ENCODE measurements at places on chromosomes 16 and 17.

DNA sequence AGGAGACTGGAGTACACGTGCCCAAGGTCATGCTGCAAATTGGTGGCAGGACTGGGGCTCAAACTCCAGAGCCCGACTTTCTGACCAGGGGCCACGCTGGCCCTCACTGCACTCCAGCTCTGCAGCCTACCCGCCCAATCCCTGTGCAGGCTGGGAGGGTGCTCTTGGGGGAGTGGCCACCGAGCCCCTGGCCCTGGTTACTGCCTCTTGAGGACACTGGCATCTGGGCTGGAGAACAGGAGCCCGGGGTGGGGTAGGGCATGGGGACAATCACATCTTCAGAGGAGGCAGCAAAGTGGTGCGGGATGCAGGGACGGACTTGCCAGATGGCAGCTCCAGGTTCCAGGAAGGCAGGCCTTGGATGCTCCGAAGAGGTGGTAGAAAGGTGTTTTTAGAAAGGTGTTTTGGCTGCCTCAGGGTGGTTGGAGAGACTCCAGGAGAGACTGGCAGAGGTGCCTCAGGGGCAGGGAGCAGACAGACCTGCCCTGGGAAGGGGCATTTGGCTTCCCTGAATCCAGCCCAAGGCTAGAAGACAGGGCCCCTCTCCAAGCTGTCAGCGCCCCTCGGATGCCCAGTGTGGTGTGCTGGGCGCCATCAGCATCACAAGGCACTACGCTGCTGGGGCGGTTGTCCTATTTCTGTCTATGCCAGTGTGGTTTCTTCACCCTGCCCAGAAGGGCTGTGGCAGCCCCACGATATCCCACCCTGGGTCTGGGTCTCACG, 220.6 kb downstream of the NTN1 start:
- DNase-seq = no peak

- no peak for DNase-seq
Observed at GRCh38 chr17:31386542-31387075, 4.9 kb upstream of the RAB11FIP4 start.

- no peak for DNase-seq
Observed at GRCh38 chr16:69934751-69935150, 16.4 kb upstream of the CLEC18A start.

DNA sequence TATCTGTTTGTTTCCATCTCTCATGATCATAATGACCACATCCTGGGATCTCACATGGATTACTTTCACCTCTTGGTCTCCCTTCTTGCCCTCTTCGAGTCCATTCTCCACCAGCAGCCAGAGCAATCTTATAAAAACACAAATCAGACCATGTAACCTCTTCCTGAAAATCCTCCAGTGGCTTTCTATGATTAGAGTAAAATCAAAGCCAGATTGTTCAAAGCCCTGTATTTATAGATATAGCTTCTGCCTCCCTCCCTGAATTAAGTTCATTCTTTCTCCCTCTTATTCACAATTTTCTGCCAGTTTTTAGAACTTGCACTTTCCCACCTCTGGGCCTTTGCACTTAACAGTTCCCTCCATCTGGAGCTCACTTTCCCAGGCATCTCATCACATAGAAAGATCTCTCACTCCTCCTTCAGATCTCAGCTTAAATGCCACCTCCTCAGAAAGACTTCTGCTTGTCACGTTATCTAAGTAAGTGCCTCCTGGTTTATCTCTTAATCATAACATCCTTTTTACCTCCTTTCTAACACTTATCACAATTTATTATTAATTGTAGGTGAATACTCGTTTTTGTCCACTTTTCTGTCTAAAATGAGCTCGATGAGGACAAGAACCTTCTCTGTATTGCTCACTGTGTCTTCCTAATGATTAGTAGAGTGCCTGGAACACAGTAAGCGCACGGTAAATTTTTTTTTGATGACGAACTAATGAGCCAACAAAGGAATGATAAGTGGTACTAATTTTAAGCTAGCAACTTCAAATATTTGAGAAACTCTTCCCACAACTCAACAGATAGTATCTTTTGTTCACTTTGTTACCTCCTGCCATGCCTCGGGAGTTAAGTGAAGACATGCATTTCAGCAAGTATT, 80.5 kb downstream of the CYB561 start:
- DNase-seq = no peak

DNA sequence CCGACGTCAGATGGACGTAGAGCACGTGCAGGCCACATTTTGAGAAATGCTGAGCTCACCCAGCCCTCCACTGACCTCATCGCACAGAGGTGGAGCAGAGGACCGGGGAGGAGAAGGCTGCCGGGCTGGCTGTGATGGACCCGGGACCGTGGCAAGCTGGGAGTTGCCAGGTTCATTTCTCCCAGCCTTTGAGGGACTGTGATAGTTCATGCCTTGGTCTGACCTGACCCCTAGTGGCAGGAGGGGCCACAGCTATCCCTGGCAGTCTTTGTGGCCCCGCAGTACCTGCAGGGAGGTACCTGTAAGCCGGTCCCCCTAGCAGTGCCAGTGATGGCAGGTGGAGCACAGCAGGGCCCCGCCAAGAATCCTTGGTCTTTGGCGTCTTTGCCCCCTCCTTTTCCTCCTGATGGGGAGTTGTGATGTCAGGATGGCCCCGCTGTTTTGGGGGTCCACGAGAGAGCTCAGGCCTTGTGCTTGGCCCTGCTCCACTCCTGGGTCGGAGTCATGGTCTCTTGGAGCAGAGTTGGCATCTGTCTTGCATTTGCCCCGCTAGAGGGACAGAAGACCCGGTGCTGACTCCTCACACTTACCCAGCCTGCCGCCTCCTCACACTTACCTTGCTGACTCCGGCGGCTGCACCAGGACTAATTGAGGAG, 50.4 kb downstream of the OR1D5 start:
- peak; percentile 83 for DNase-seq

- DNase-seq = no peak
Observed at GRCh38 chr16:49599281-49599680, 225.7 kb downstream of the C16orf78 start.

- DNase-seq = no peak
Observed at GRCh38 chr17:39555368-39555767, 52.4 kb downstream of the NEUROD2 start.

DNA sequence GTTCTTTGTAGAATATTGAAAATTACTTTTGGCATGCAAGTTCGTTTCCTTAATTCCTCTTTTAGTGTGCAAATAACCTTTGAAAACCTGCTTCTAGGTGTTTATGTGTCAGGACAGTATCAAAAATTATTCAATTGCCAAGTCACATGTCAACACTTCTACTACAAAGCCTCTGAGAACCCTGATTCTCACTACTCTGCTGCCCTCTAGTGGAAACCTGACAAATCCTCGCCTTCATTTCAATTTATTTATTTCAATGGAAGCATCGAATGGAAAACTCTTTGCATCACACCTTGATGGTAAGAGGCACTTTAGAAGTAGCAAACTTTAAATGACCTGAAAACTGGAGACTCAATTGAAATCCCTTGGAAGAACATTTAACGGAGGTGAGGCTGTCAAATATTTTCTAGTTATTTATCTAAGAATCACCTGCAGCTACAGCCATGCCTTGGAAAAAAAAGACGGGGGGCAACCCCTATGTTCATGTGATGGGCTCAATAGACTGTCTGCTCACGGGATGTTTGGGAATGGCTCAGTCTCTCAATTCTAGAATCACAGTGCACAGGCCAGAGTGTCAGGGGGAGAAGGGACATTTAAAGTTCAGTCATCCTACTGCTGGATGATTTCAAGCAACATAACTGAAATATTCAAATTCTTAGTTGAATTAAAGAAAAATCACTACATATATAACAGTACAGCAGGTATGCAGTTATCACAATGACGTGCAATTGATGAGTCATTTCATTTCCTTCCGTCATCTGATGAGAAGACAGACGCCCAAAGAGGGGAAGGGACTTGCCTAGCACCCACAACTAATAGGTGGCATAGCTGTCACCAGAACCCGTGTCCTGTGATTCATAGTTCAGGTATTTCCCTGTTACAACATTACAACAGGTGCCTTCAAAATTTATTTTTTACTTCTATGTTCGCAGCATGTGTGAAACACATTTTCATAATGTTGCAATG, 563.9 kb downstream of the TOX3 start:
- peak; percentile 19 for DNase-seq

DNA sequence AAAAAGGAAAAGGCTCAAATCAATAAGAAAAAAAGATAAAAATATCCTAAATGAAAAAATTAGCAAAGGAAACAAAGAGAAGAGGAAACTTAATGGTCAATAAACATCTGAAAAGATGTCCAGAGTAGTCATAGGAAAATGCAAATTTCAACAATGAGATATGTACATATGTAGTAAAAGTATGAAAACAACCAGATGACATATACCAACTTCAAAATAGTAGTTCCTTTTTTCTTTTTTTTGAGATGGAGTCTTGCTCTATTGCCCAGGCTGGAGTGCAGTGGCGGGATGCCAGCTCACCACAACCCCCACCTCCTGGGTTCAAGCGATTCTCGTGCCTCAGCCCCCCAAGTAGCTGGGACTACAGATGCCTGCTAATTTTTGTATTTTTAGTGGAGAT, 21.7 kb upstream of the NFAT5 start:
- no peak for DNase-seq

- no peak for DNase-seq
Observed at GRCh38 chr16:30066761-30067583, 1.4 kb downstream of the ALDOA start.

GRCh38 chr17:15119968-15120367, 145.2 kb downstream of the PMP22 start:
- DNase-seq = no peak

GRCh38 chr16:8798174-8798527, 512 bp downstream of the PMM2 start:
- DNase-seq = no peak

GRCh38 chr17:43849116-43849515, 2.1 kb downstream of the CD300LG start:
- DNase-seq = no peak

GRCh38 chr17:82103553-82104451, 5.8 kb upstream of the FASN start:
- peak; percentile 98 for DNase-seq

DNA sequence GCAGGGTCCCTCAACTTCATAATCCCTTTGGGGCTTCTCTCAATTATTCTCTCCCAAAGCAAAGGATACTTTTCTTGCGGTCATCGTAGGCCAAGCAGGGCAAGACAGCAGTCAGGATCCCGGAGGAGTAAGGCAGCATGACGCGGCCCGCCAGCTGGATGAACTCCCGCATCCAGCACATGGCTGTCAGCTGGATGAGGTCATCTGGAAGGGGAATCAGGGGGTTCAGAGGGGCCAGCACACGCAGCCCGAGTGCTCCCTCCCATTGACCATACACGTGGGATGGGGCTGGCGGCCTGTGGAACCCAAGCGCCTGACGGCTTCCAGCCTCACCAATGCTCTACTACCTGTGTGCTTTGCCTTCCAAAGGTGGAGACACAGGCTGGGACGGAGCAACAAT, 19.2 kb downstream of the VAC14 start:
- no peak for DNase-seq

DNA sequence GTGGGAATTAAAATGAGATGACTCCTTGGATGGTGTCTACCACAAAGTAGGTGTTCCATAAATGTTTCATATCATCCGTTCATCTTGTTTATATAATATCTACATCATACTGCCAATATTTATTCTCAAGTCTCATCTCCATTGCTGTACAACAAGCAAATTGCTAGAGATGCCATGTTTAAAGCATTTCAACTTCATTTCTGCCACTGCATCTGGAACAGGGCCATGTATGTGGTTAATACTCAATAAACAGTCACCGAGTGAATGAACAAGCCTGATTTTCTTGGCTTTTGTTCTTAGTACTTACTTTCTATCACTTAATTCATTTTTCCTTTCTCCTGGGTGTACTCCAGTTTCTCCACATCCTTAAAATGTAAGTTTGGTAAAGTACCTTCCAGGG, 107.6 kb downstream of the KCNJ2 start:
- no peak for DNase-seq

GRCh38 chr17:73420897-73421296, 109.1 kb upstream of the CDC42EP4 start:
- peak; percentile 85 for DNase-seq

DNA sequence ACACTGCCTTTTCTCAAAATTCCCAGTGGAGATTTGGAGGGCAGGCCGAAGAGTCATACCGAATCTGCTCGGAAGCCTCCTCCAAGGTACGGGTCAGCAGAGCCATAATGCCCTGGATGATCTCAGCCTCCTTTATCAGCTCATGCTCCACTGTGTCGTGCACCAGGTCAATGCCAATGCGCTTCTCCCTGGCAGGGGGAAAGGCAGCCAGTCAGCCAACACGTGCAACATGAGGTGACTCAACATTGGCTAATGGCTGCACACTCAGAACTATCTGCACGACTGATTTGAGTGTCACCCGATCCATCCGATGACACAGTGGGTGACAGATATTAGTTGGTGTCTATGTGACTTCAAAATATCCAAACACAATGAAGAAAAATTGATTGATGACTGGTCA, 15.8 kb downstream of the TEKT1 start:
- DNase-seq = no peak

GRCh38 chr16:69108905-69109252, 3.4 kb downstream of the HAS3 start:
- DNase-seq = no peak

GRCh38 chr16:77816293-77816692, 27.9 kb downstream of the VAT1L start:
- no peak for DNase-seq

- no peak for DNase-seq
Observed at GRCh38 chr16:89266521-89267134, 49.1 kb downstream of the ZNF778 start.

DNA sequence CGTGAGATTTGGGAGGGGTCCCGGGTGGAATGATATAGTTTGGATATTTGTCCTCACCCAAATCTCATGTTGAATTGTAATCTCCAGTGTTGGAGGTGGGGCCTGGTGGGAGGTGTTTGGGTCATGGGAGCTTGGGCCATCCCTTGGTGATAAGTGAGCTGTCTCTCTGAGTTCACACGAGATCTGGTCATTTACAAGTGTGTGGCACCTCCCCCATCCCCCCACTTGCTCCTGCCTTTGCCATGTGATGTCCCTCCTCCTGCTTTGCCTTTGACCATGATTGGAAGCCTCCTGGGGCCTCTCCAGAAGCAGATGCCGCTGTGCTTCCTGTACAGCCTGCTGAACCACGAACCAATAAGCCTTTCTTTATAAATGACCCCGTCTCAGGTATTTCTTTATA, 21.3 kb upstream of the BAIAP2 start:
- no peak for DNase-seq
